Activated CD4-positive, alpha-beta T cell treated with anti-CD3 and anti-CD28 coated beads for 36 hours (primary cell): ENCODE measurements at places on chromosomes 2 and 18.
A peak's percentile ranks its signal among the peaks of the same experiment; 100 is the strongest.

GRCh38 chr2:195657634-195658540, 861 bp downstream of the SLC39A10 start:
- peak; percentile 88 for DNase-seq

DNA sequence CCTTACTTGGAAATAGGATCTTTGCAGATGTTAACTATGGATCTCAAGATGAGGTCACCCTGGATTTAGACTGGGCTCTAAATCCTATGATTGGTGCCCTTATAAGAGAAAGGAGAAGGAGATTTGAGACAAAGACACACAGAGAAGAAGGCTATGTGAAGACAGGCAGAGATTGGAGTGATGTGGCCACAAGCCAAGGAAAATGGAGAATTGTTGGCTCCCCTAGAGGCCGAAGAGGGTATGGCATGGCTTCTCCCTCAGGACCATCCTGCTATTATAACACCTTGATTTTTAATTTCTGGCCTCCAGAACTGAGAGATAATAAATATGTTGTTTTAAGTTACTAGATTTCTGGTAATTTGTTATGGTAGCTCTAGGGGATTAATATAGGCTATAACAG, 7.6 kb downstream of the CYBRD1 start:
- peak; percentile 42 for DNase-seq

GRCh38 chr2:192886636-192887035, 691.9 kb upstream of the TMEFF2 start:
- no peak for DNase-seq

GRCh38 chr2:3847397-3848052, 144.2 kb downstream of the DCDC2C start:
- no peak for DNase-seq

DNA sequence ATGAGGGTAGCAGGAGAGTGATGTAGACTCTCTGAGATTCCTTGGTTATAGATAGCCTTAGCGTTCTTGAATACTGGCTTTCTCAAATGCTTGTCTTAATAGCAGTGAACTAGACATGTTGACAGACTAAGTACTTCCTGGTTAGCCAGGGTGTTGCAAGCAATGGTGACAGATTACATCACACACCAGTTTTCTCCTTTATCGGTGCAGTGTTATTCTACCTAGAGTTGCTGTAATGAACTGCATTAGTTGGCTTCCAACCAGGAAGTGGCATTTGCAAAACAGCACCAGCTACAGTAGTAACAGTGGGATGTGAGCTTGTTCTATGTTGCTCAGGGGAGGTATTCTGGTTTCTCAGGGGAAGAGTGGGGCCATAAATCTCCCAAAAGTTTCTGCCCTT, 582.2 kb upstream of the DDX18 start:
- no peak for DNase-seq

GRCh38 chr2:104539649-104540048, 314.3 kb upstream of the POU3F3 start:
- DNase-seq: no peak

DNA sequence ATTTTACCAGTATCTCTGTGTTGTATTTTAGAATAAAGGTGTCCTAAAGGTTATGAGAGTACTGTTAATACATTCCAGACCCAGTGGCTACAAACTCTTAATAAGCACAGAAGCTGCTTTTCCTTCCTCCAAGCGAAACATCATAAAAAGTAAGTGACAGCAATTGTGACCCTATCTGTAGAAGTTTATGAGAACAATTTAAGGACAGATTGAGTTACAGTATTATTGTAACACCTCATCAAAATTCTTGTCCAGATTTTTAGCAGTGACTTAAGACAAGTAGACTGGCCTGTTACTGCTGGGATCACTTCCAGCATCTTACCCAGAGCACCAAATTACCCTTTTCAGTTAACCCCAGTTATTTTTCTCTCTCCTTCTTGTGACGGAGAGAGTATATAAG, 154.6 kb downstream of the ERBB4 start:
- DNase-seq: no peak

GRCh38 chr2:1986598-1986997, 242.3 kb upstream of the PXDN start:
- DNase-seq: no peak

GRCh38 chr18:29164020-29164706, 987.2 kb upstream of the CDH2 start:
- DNase-seq: no peak

GRCh38 chr2:238838786-238839327, 9.0 kb upstream of the TWIST2 start:
- no peak for DNase-seq

- peak; percentile 53 for DNase-seq
Observed at GRCh38 chr18:79525556-79526467, 130.1 kb downstream of the NFATC1 start.

- DNase-seq: no peak
Observed at GRCh38 chr2:219174146-219174545, 2.6 kb downstream of the CNPPD1 start.

- DNase-seq: no peak
Observed at GRCh38 chr2:123103902-123104301, 921.2 kb upstream of the CNTNAP5 start.

DNA sequence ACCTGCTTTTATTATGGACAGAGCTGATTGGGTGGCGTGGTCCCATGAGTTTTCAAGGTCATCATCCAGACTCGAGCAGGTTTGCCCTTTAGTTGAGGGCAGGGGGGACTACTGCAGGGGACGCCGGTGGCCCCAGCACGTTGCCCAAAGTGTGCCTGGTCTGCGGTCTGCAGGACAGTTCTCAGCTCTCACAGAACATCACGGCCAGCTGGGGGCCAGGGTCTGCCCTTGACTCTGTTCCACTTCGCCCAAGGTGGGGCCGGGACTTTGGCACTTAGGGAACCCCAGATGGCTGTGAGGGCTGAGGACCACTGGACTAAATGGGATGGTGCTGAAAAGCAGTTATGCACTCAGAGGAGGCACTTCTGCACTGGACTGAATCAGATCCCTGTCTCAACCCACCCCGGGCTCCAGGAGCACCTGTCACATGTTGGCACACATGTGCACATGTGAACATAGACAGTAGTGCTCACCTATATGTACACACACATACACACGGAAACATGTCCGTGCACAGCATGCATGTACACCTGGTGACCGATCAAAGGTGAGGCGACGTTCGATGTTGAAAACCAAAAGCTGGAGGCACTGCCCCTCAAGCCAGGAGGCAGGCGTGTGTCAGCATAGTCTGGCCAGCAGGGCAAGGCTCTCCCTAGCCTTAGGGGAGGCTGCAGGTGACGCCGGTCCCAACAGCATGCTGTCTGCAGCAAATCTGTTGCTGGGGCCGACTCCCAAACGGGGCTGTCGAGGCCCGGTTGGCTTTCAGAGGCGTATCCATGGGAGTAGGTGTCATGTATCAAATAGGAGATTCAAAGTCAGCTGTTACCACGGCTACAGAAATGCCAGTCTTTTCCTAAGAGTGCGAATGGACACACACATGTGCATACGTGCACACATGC, 10.2 kb downstream of the ANO7 start:
- no peak for DNase-seq

DNA sequence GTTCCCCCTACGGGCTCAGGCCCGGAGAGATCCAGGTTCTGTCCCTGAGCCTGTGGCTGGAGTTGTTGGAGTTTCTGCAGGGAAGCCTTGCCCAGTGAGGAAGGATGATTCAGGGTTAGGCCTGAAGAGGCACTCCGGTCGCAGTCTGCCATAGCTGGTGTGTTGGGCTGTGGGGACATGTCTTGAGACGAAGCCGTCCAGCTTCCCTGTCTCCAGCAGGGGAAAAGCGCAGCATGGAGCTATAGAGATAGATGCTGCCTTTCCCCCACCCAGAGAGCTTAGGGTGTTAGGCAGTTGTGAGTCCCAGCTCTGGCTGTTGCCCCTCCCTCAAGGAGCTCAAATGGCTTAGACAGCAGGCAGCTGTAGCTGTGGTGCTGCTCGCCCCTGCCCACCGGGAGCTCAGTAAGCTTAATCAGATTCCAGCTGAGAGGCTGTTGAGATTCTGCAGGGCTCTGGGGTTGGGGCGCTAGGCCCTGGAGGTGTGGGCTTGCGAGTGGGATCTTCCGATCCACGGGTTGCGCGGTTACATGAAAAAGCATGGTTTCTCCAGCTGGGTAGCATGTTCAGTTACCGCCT, 103.9 kb downstream of the PMAIP1 start:
- DNase-seq: no peak

DNA sequence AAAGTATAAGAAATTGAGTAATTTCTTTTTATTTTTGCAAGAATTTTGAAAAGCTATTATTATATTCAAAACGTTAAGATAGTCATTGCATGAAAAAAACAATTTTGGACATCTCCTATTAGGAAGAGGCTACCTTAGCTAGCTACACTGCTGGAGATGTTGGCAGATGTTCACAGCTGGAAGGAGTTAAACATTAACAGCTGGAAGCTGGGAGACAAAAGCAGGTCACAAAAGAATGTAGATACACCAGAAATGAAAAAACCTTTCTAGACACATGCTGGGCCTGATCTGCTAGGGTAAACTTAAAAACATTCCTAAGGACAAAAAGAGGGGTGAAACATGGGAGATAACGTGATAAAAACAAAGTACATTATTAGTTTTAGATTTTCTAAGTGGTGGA, 84.4 kb downstream of the SESTD1 start:
- DNase-seq: no peak

DNA sequence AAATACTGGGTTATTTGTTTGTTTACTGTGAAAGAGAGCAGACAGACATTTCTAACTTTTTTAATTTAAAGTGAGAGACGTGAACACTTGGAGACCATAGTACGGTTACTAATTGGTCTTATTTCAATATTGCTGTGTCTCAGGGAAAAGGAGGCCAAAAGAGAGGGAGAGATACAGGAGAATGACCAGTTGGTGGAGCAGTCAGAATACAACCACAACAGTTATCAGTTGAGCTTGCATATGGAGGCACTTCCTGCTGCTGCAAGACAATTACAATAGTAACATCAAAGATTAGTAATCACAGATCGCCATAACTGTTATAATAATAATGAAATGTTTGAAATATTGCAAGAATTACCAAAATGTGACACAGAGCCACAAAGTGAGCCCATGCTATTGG, 58.2 kb downstream of the TWSG1 start:
- no peak for DNase-seq

GRCh38 chr2:22037274-22037673, 913.5 kb downstream of the TDRD15 start:
- DNase-seq: no peak

GRCh38 chr2:195561116-195561921, 95.7 kb upstream of the SLC39A10 start:
- no peak for DNase-seq

GRCh38 chr2:174778085-174778981, 14.1 kb upstream of the CHRNA1 start:
- DNase-seq: peak; percentile 86

DNA sequence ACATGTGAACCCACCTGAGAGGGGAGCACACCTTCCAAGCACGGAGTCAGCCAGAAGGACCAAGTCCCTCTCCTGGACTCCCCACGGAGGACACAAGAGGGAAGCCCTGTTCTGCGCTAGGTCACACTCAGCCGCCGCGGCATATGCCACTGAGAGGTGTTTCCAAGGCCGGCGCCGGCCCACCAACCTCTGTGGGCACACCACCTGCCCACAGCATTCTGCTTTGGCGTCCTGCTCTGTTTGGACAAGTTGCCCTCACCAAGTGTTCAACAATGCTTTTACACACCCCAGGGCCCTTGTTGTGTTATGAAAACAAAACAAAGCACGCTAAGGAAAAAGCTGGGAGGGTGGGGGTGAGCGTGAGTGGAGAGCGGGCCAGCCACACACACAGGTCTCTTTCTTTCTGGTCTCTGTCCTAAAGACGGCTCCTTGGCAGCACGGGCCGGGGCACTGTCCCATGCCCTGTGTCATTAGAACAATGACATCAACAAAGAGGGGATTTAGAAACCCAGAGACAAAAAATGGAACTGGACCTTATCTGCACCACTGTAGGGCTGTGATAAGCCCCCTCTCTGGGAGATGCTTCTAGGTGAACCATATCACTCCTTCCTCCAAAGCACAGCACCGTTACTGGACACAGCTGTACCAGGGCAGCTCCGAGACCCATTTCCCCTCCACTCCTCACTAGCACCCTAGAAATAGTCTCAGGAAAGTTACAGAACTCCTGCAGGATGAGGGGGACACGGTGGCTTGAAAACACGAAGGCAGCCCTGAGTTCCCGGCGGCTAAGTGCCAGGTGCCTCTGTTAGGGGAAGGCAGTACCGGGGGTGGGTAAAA, 17.0 kb downstream of the SMAD7 start:
- peak; percentile 4 for DNase-seq
